ENCODE measurements at places on chromosomes 1 and 21.
A peak's percentile ranks its signal among the peaks of the same experiment; 100 is the strongest.

GRCh38 chr1:28648008-28648473 is 359 bp upstream of the RNU11 start:
- peak; percentile 86 for DNase-seq

GRCh38 chr1:9345471-9345870 is 52.8 kb downstream of the SPSB1 start:
- no peak for DNase-seq

- no peak for DNase-seq
These were observed 14.4 kb upstream of the CAMTA1 start for GRCh38 chr1:6770751-6771440.

GRCh38 chr1:4743978-4744750 is 89.8 kb downstream of the AJAP1 start:
- no peak for DNase-seq

- DNase-seq = no peak
These were observed 88.8 kb upstream of the ARHGEF16 start for GRCh38 chr1:3365523-3366125.

DNA sequence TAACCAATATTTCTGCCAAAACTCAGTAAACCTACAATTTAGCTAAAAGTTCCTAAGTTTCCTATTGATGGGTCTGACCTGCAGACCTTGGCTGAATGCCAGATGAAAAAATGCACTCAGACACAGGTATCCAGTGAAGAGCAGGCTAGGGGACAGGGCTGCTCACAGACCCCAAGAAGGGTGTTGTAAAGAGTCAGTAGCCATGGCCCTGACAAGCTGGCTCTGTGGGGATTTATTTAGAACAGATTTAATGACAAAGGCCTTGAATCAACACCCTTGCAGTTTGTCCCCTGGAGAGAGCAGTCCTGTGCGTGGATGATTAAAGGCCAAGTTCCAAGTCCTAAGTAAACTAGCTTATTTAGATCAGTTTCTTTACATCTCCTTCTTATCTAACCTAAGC is 1243.2 kb upstream of the ADGRL4 start:
- DNase-seq = no peak
